ENCODE measurements at places on chromosomes 11 and 22. TPM values are rescaled to one million over a fixed set of nuclear protein-coding genes. Genes with fewer than 3 reads are reported as not detected.

SPCS2 gene
- 42.3 TPM for total RNA-seq

DDIAS gene
- 1.5 TPM for total RNA-seq

TCN2 gene
- total RNA-seq, result 0.17 TPM

MS4A4E gene
- not detected for total RNA-seq

TSPAN18 gene
- total RNA-seq, result 6.3 TPM

PACSIN3 gene
- not detected for total RNA-seq

APOA1 gene
- total RNA-seq, result 1.6 TPM

MS4A12 gene
- not detected for total RNA-seq

MS4A8 gene
- not detected for total RNA-seq

CCDC157 gene
- 11.7 TPM for total RNA-seq

OR8A1 gene
- total RNA-seq, result not detected

SOX6 gene
- total RNA-seq, result not detected
